HCEC 1CT (cell line): ENCODE measurements at places on chromosomes 12 and 14.
A peak's percentile ranks its signal among the peaks of the same experiment; 100 is the strongest.

DNA sequence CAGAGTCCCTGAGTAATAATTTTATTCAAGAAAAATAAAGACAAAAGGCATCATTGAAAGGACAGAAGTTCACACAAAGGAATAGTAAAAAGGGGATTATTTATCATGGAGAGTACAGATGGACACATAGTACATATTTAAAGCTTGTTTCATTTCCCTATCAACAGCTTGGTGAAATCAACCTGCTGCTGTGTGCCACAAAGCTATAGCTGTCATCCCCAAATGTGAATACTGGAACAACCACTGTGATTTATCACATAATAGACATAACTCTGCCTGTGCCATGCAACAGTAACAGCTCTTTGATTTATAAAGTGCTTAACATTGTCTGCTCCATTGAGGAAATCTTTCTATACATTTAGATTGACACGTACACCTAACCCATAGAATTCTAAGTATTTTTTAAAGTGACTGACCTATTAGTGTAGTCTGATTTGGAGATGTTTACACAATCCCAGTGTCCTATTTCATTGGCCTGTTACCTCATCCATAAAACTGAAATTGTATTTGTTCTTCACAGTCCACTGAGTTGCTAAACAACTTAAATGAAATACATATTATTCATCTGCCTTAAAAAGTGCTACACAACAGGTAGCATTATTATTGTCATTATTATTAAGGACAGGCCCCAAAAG lies 3.3 kb downstream of the NEMF start:
- DNase-seq: no peak

- DNase-seq: no peak
These were observed 14.1 kb upstream of the FAIM2 start for GRCh38 chr12:49917788-49918173.

DNA sequence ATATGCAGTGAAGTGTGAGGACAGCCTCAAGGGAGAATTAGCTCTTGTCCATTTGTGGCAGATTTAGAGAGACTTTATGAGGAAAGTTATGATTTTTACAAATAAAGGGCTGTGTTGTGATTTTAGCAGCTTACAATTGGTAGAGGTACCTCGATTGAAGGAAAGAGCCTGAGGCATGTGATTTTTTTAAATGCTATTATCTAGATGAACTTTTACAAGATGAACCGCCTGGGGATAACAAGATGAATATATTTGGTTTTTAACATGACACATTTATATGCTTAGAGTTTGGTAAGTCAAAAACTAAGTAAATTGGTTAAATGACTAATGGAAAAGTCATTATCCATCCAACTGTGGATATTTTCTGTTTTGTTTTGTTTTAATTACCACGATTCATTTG lies 52.6 kb downstream of the AEBP2 start:
- DNase-seq: peak; percentile 3

DNA sequence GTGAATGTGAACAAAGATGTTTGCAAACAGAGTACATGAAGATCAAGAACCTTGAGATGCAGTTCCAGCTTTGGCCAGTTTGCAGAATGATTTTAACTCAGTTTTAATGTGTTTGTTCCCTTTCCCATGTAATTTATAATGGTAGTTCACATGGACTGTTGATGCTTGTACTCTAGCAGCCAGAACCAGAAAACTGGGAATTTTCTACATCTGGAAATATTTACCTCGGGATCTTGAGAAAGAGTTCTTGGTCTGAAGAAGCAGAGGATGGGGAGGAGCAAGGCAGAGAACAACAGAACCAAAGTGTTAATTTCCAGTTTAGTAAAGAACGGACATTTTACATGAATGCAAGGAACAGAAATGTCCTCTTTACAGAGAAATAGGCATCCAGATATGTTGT lies 37.0 kb upstream of the PMCH start:
- DNase-seq: no peak

- no peak for DNase-seq
These were observed 244.0 kb downstream of the SNAPC1 start for GRCh38 chr14:62006116-62006731.

DNA sequence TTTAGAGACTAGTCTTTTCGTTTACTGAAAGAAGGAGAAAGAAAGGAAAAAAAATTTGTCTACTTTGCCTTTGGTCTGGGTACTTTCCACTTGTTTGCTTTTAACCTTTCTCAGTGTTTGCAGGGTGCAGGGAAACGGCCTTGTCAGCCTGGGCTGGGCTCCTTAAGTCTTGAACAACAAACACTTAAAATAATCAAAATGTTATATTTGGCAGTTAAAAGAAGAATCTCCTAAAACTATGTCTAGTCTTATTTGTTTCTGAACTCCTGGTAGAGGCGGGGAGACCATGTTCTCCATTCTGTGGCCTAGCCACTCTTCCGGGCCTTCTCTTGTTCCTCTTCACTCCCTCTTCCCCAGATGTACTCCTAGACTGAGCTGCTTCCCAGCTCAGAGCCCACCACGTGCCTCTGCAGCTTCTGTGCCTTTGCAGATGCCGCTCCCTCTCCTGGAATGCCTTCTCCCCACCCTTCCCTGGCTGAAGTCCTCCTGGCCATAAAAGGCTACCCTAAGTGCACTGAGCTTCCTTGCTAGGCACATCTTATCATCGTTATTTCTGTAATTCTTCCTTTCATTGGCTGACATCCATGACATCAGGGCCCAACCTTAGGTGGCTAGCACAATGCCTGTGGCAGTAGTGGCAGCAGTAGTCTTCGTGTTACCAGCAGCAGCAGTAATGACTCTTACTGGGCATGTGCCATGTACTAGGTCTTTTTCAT lies 432.9 kb downstream of the ZFP36L1 start:
- peak; percentile 20 for DNase-seq

- DNase-seq: no peak
These were observed 26.4 kb upstream of the NUDT14 start for GRCh38 chr14:105207460-105207901.
